Midbrain (tissue), 1 donor: ENCODE measurements at places on chromosomes 4 and X.

GRCh38 chr4:6287017-6287788, 17.6 kb downstream of the WFS1 start:
- no peak for DNase-seq

DNA sequence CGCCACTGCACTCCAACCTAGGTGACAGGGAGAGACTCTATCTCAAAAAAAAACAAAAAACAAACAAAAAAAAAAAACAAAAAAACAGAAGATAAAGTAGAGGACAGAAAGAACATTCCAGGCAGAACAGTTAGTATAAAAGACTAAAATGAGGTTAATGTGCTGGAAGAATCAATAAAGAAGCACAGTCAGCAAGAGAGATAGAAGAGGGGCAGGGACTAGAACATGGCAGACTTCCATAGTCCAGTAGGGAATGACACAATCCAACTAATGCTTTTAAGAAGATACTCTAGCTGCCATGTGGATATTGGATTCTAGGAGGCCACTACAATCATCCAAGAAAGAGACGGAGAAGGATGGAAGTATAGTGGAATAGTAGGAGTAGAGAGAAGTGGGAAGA, 11.6 kb downstream of the ADGRG2 start:
- DNase-seq: no peak

- no peak for DNase-seq
Measured at GRCh38 chr4:110704748-110705439, 82.0 kb upstream of the PITX2 start.

DNA sequence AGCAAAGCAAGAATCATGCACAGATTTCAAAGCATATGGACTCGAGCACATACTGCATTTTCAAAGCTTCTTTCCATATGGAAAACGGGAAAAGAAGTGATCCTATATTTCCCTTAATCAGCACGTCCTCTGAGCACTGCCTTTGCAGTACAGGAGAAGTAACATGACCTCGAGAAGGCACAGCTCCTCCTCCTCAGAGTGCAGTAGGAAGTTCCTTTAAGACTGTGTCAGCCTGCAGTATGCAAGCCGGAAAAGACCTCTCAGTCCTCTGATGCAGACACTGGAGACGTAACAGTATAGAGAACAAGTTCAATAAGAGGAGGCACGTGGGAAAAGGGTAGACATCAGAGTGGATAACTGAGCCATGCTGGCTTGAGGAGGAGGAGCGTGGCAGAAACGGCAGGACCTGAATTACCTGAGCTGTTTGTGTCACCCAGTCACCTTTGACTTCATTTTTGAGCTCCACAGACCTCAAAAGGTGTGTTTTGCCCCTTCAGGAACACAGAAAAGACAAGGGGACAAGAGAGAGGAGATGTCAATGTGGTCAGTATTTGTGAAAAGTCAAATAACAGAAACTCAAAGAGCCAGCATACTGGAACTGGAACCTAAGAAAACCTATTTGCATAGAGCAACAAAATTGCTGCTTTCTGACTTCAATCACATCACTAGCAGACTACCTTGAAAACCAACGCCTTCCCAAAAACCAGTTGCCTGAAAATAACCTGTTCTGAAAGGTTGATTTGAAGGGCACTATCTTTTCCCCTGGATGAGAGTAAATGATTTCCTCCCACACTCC, 20.8 kb downstream of the IRF2 start:
- DNase-seq: peak; percentile 29

DNA sequence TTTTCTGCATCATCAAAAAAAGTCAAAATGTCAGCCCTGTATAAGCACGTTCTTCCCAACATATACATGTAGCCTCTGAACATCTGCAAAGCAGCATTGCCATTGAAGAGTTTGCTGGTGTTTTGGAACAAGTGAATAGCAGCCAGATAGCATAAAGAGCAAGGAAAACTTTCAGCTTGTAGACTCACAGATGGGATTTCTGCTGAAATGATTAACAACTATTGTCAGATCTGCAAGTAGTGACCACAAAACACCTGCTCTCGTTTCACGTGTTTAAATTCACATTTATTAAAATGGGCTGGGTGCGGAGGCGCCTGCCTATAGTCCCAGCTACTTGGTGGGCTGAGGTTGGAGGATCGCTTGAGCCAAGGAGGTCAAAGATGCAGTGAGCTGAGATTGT, 123.7 kb downstream of the SPRY1 start:
- DNase-seq: no peak

DNA sequence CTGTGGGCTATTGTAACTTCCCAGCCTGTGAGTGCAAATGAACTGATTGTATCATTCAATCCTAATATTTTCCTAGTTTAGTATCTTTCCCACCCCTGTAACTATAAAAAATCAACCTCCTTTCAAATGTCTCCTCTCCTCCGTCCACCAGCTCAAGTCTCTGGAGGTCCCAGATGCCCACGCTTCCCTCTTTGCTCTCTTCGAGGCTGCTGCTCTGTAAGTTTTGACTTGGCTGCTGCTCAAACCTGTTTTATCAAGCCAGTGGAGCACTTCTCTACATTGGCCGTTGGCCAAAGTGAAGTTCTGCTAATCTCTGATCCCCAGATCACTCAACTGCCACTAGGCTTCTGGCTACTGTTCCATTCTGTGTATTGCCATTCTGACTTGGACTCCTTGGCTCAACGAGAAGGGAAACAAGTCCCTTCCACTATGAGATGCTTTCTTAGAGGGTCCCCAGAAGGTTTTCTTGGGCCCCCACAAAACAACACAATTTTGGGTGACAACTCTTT, 60.7 kb upstream of the RAPGEF2 start:
- DNase-seq: no peak
